IPS DF 19.7 (cell line): ENCODE measurements at places on chromosomes 6 and 20.
A peak's percentile ranks its signal among the peaks of the same experiment; 100 is the strongest.

GRCh38 chr6:117617210-117618035 lies 15.1 kb upstream of the GOPC start:
- no peak for DNase-seq

- DNase-seq: peak; percentile 30
Observed at GRCh38 chr6:161393839-161394364, 120.0 kb upstream of the AGPAT4 start.

GRCh38 chr6:118735320-118735719 lies 83.9 kb upstream of the CEP85L start:
- DNase-seq: peak; percentile 59

- no peak for DNase-seq
Observed at GRCh38 chr20:20782231-20782630, 69.8 kb upstream of the RALGAPA2 start.
